SHP77 treated with DMSO at 0.1 percent for 48 hours (cell line): ENCODE measurements at places on chromosomes 6 and 20.

GRCh38 chr20:3846740-3847428 lies at the start of gene MAVS:
Gene MAVS, plus strand, starts transcription at chr20:3846834. Its CDS starts 7,791 bp downstream, at chr20:3854625.
- peak; percentile 75 for DNase-seq

GRCh38 chr6:133740816-133741215 lies 148.1 kb upstream of the TCF21 start:
- no peak for DNase-seq

DNA sequence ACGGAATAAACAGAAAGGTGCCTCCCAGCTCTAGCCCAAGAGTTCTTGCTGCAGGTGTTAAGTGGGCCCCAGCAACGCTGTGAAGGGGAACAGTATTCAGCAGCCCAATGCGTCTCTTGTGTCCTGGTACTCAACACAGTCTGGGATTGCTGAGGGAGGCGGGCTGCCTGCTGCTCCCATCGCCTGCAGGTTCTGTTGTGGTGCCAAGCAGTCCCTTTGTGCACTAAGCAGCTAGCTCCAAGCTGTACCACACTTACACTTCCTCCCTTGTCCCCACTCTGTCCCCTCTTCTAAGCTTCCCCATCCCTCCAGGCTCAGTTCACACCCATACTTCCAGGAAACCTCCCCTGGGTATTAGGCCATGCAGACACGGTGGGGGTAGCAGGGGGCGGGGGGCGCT lies 92.7 kb downstream of the AGPAT4 start:
- no peak for DNase-seq

GRCh38 chr20:33296206-33296605 lies 13.2 kb downstream of the BPIFB1 start:
- no peak for DNase-seq

DNA sequence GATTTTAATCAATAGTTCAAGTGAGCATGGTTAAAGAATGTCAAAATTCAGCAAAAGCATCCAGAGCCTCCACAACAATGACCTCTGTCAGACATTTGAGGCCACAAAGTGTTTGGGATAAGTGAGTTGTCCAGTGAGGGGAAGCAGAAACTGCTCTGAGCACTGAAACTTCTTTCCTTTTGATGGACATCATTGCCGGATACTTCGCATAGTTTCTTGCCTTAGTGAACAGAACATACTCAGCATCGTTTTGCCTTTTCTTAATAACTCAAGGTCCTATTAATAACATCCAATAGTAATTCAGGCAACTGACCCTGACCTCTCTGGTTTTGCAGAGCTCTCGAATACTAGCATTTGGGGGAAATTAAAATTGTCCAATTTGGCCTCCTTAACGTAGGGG lies 78.6 kb downstream of the EDN3 start:
- DNase-seq: no peak

DNA sequence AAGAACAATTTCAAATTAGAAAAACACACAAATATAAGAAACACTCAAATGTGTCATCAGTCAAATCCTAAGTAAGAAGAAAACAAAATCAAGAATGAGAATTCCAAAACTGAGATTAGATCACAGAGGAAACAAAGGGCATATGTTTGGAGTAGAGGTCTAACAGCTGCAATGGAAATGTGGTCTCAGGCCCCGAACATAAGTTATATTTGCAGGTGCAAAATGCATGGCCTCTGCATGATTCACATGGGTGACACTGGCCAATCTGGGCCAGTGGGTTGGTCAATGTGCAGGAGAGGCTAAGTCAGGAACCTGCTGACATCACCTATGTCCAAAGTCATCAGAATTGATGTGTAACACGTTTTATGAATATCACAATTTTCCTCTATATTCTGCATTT lies 108.5 kb upstream of the MAP7 start:
- DNase-seq: no peak

GRCh38 chr6:12289933-12290820 lies at the start of gene EDN1:
Gene EDN1, plus strand, starts transcription at chr6:12290361. Its CDS starts 269 bp downstream, at chr6:12290630.
- peak; percentile 7 for DNase-seq

DNA sequence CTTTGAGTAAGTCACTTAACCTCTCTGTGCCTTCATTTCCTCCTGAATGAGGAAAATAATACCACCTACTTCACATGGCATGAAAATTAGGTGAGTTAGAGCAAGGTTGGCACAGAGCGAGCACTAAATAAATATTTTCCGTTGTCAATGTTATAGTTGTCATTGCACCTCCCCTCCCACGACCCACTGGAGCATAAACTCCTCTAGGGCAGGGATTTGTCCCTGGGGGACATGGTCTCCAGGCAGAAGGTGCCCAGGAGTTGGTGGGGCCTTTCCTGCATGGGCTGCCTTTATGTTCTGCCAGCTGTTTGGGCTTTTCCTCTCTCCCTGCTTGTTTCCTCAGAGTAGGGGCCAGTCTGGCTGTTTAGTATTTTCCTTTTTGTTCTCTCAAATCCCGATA lies 1.3 kb upstream of the ANGPT4 start:
- no peak for DNase-seq

- DNase-seq: no peak
Measured at GRCh38 chr20:17624070-17624469, 54.2 kb downstream of the DSTN start.

DNA sequence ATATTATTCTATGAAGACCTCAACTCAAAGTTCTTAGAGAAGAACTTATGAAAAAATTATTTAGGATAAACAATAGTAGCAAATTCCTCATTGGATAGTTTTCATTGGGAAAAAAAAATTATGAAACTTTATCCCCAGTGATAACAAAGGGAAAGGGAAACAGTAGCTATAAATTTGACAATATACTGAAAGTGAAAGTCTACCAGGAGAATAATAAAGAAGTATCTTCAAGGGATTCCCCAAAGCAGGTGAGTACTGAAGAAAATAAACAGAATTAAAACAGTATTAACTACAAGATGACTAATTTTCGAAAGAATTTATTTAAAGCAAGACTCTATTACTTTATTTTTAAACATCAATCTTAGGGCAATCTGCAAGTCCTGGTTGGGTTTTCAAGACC lies 56.4 kb downstream of the REPS1 start:
- DNase-seq: no peak

DNA sequence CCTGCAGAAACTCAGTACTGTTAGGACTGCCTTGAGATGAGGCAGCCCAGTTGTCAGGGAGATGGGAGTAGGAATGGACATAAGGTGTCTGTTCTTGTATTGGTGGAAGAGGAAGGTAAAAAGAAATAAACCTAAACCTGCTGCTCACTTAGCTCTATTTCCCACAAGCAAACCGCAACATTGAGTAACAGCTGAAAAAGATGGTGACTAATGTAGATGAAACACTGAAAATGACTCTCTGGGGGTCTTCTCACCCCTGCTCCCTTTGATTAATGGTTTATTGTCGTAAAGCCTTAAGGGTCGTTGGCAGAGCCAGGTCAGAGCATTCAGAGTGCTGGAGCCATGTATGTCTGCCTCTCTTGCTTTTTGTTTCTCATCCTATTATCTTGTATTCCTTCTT lies 87.5 kb downstream of the FOXO3 start:
- no peak for DNase-seq

- peak; percentile 91 for DNase-seq
Measured at GRCh38 chr20:3204124-3204794, at the start of gene DDRGK1. Gene DDRGK1, minus strand, starts transcription at chr20:3204682. Its CDS starts 55 bp downstream, at chr20:3204627.

DNA sequence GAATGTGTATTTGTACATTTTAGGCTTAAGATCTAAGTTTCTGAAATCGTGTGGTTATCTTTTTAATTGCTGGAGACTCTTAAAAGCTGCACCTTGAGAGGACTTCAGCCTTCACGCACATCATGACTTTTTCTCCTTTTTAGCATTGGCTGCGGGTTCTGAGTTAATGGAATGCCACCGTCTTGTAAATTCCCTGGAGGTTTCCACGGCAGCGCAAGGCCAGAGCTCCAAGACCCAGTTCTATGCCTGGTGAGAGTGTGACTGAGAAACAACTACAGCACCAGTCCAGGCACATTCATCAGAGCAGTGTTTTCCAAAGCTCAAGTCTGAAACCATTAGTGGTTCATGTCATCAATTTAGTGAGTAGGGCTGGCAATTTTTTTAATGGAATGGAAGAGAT lies 23.0 kb downstream of the PRR18 start:
- DNase-seq: no peak

DNA sequence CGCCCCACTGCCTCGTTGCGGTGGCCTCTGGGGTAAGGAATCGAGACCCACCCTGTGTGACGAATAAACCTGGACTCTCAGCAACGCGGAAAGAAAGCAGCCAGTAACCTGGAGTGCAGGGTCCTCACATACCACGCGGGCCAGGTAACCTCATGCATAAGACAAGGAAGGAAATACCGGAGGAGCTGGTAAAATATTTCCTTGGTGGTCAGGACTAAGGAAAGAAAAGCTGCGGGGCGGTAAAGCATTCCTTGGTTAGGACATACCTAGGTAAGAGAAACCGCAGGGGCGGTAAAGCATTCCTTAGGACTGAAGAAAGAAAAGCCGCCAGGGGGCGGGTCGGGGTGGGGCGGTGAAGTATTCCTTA lies 80.7 kb downstream of the SYTL3 start:
- DNase-seq: no peak

- DNase-seq: no peak
Measured at GRCh38 chr6:144729502-144729901, 444.4 kb downstream of the UTRN start.

DNA sequence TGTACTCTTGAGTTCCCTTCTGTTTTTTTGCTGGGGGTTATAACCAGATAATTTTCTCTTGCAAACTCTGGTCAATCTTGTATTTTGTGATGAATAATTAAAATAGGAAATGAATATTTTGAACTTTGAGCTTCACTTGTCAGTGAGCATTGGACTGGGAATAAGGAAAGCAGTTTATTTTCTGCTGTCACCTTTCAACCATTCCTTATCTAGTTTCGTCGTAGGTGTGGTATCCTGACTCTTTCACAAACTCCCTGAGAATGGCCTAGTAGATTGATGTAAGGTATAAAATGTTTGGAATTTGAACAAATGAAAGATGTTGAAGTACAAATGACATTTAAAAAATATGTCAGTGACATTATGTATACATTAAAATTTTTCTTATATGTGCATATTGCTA lies 98.0 kb downstream of the ZFAND3 start:
- DNase-seq: no peak

GRCh38 chr6:120826253-120826652 lies 508.0 kb downstream of the TBC1D32 start:
- no peak for DNase-seq

DNA sequence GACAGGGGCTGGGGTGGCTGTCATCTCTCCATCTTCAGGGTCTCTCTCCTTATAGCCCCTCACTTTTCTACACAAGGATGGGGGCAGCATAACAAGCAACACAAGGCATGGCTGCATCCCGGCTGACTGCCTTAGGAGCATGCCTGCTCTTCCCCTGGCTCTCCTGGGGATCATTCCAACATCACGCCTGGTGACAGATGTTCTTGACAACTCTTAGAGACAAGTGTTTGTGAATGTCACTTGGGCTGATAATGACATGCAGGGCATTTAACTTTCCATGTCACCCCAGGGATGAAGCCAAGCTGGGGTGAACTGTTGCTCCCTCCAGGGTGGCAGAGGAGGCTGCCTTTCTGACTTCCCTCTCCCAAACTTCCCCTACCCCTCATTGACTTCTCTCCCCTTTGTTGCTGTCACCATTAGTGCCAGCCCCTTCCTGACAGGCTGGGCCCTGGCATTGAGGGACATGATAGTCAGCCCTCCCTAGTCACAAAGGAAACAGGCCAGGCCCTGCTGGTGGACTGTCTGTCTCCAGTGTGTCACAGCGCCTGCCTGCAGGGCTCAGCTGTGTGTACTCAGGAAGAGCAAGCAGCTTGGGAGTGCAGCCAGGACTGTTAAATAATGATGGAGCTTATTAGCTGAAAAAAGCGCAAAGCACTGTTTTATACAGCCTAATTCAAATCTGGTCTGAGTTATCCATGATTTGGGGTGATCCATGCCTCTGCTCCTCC lies 161.8 kb downstream of the LRFN2 start:
- DNase-seq: peak; percentile 53

DNA sequence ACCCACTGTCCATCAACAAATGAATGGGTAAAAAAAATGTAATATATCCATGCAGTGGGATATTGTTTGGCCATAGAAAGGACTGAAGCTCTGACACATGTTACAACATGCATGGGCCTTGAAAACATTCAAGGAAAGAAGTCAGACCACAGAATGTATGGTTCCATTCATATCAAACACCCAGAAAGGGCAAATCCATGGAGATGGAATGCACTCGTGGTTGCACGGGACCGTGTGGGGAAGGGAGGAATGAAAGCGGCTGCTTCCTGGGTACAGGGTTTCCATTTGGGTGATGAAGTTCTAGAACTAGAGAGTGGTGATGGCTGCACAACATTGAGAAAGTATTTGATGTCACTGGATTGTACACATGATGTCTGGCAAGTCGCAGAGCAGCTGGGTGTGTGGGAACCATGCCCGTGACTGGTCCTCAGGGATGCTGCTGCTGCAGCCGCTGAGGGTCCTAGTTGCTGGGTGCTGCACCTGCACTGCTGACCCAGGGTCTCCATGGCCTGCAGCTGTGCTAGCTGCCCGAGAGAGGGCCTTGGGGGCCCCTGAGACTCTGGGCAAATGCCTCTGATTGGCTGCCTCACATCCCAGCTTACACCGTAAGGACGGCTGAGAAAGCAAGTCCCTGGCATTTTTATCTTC lies 220.3 kb downstream of the NRN1 start:
- DNase-seq: no peak

DNA sequence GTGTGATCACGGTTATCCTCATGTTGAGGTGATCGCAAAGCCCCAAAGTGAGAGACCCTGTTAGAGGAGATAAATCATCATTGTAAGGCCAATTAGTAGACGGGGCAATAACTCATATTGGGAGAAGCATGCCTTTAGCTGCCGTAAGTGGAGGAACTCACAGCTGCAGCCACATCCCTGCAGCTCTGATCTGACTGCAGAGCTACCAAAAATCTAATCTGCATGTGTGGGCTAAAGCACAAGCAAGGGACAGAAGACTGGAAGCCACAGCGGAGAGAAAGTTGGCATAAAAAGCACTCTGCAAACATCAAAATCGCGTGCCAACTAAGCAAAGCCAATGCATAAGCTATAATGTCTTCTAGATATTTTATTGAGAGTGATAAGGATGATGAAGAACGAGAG lies 79.8 kb downstream of the TBC1D7 start:
- no peak for DNase-seq

- no peak for DNase-seq
Measured at GRCh38 chr6:35600659-35601125, 88.0 kb upstream of the TULP1 start.

- DNase-seq: no peak
Measured at GRCh38 chr6:155075930-155076695, 81.0 kb downstream of the TIAM2 start.

DNA sequence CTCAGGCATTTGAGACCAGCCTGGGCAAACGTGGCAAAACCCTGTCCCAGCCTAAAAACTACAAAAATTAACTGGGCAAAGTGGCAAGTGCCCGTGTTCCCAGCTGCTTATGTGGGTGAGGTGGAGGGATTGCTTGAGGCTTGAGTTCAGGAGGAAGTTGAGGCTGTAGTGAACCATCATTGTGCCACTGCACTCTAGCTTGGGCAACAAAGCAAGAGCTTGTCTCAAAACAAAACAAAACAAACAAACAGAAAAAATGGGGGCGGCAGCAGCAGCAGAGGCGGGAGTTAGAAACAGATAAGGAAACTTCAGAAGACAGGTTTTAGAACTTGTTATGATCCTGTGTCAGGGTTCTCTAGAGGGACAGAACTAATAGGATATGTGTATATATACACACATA lies 49.0 kb downstream of the SCAF8 start:
- no peak for DNase-seq

- no peak for DNase-seq
Measured at GRCh38 chr6:21354805-21355238, 238.7 kb upstream of the SOX4 start.

- peak; percentile 82 for DNase-seq
Measured at GRCh38 chr6:122609881-122610689, at the start of gene PKIB. Gene PKIB, plus strand, starts transcription at chr6:122610405. Its CDS starts 107,390 bp downstream, at chr6:122717795.
